ENCODE measurements at places on chromosomes 5 and 9. TPM values are rescaled to one million over a fixed set of nuclear protein-coding genes. Genes with fewer than 3 reads are reported as not detected.
A peak's percentile ranks its signal among the peaks of the same experiment; 100 is the strongest.

Gene FBN2
- 52.2 TPM for polyA plus RNA-seq

Gene CCL28
- polyA plus RNA-seq = 0.77 TPM

- no peak for DNase-seq
Measured at GRCh38 chr5:174176511-174176910, 131.0 kb downstream of the NSG2 start.

GRCh38 chr5:6673963-6674362, 39.3 kb upstream of the TENT4A start:
- DNase-seq = no peak

DNA sequence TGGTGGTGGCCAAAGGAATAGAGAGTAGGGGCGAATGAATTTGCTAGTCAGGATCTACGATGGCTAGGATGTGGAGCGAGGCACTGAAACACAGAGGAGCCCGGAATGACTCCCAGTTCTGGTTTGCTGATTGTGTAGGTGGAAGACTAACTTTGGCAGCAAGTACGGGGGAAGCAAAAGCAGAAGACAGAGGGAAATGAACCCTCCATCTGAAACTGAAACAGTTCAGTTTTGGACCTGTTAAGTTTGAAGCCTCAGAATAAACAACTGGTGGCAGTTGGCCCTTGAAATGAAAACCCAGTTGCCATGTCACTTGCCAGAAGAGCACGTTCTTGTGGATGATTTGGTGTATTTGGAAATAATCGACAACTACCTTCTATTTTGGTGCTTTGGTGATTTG, 15.4 kb upstream of the SMIM15 start:
- no peak for DNase-seq

GRCh38 chr5:135192351-135192750, 158.3 kb upstream of the PITX1 start:
- DNase-seq = no peak

DNA sequence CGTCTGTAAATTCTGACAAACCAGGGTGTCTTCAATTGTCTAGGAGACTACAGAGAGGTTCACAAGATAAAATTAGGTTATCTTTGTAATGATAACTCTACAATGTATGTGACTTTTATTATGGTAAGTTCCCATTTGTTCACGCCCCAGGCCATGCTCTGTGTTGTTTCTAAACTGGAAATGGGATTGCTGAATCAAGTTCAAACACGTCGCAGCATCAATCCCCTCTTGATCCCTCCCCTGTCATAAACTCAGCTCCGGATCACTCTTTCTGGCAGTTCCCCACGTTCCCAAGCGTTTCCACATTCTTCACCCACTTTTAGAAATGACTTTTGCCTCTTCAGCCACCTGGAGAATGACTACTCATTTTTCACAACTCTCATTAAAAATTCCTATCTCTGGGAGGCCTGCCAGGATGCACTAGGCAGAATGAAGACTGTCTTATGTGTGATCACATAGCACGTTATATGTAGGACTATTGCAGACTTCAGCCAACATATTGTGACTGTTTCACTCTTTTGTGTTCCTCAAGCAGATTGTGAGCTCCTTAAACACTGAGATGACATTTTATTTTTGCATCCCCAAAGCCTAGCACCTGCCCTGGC, 1124.2 kb upstream of the WWC1 start:
- DNase-seq = no peak

DNA sequence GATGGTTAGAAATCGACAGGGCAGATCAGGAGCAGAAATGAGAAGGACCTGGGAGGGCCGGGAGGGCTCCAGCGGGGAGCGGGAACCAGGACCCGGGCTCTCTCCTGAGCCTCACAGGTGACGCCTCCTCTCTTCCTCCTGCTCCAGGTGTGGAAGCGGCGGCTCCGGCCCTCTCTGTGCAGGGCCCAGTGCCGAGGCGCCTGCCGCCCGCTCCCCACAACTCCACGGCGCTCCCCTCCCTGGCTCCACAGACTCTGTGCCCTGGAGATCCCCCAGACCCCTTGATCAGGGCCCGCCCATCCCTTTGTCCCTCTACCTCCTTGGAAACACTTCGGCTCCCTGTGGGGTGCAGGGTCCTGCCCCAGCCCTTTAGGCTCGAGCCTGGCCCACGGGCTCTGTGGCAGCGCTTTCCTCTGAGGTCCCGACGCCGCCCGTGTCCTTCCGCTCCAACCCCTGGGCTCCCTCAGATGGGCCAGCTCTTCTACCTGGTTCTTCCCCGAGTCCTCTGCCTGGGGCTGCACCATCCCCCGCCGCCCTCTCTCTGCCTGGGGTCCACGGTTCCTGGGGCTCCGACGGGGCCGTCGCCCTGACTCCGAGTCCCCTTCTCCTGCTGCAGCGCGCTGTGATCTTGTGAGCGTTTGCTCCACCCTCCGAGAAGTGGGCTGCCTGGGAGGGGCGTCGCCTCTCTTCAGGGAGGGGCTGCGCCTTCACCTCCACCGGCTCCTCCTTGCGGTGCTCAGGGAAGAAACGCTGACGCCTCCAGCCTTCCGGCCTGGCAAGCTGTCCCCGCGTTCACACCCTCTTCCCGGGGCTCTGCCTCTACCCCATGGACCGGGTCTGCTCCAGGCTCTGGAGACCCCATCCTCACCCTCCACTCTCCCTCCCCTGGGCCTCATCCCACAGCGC, 22.4 kb upstream of the SLC6A3 start:
- no peak for DNase-seq

DNA sequence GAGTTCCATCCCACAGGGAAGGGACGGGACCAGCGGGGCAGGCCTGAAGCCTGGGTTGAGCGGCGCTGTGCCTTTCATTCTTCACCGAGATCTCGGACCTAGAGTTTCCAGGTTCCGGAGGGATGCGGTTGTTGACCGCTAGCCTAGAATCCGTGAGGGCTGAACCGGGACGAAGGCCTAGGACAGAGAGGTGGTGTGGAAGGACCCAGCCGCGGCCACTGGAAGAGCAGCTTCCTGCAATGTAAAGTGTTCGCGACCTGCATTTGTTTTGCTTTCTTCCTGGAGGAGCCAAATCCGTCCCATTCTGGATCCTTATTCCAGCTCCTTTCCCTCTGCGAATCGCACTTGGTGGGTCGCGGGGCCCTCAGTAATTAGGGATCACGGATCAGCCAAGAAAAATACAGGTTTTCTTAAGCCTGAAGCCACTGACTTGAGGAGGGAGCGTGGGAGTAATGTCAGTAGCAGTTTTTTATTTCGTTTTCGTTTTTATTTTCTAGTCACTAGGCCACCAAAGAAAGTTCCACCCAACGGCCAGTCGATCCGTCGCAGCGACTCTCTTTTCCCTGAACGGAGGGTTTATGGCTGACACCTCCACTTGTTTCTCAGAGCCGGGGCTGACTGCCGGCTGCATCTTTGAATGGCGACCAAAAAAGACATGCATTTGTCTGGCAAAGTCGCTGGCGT, 48.6 kb downstream of the ANXA2R start:
- DNase-seq = no peak

- peak; percentile 71 for DNase-seq
Measured at GRCh38 chr9:34589636-34590380, at the start of gene CNTFR. Gene CNTFR (minus strand): TSS chr9:34589724. CDS start chr9:34568981, 20,743 bp downstream.

Gene IFNA13
- polyA plus RNA-seq = 0.13 TPM

DNA sequence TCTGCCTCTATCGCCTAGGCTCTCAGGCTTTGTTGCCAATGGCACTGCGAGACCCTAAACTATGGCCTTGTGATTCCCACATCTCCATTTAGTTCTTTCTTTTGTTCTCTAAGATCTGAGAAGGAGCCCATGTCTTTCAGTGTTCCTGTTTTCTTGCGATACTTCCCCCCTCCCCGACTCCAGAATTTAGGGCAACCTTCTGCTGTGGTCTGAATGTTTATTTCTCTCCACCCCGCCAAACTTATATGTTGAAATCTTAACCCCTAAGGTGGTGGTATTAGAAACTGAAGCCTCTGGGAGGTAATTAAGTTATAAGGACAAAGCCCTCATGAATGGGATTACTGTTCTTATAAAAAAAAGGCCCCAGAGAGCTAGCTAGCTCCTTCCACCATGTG, 6.4 kb downstream of the TMC1 start:
- no peak for DNase-seq

DNA sequence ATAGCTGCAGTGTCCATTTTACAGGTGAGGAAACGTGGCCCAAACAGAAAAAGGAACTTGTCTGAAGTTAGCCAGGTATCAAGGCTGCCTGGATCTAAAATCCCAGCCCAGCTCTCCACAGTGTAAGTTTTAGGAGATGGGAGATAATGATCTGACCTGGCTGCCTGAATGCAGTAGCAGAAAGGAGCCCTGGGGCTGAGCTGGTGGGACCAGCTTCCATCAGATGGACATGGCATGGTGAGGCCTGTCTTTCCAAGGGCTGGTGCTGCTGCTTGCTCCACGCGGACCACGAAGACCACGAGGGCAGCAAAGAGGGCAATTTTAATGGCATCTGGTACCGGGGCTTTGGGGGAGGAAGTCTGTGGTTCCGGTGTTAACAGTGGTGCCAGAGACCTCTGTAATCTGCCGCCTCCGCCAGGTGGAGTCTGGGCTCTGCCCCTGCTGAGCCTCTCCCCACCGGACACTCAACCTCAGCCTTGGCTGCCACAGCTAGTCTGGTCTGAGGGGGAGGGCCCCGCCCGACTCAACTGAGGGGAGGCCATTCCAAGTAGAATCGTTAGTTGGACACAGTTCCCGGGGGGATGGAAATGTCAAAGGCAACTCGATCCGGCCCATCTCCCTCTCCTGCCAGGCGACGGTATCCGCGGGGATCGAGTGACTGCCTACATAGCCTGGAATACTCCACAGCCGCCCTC, 650 bp downstream of the MYORG start:
- no peak for DNase-seq

All from right lung (tissue), 10 donors.